Smooth muscle cell of the coronary artery (primary cell): ENCODE measurements at places on chromosomes 7 and 10. TPM values are rescaled to one million over a fixed set of nuclear protein-coding genes. Genes with fewer than 3 reads are reported as not detected.

AKR1C1 gene
- 135 and 139 TPM in 2 replicates for total RNA-seq

SAP25 gene
- total RNA-seq = 0.08 TPM in 1 of 2 replicates, not detected in the other

C10orf53 gene
- total RNA-seq = not detected in 2 replicates

CCDC172 gene
- total RNA-seq = not detected in 2 replicates

IDI2 gene
- not detected in 2 replicates for total RNA-seq

LIPM gene
- total RNA-seq = not detected in 2 replicates

ACTR1A gene
- 73.4 and 142 TPM in 2 replicates for total RNA-seq

NME8 gene
- not detected in 2 replicates for total RNA-seq

PFKP gene
- total RNA-seq = 109 and 342 TPM in 2 replicates

OR2A1 gene
- 0.08 and 0.12 TPM in 2 replicates for total RNA-seq

SDK1 gene
- total RNA-seq = under 0.01 and 1.8 TPM in 2 replicates

OR2A5 gene
- not detected in 2 replicates for total RNA-seq

MGAM2 gene
- total RNA-seq = not detected in 2 replicates

OPALIN gene
- not detected in 2 replicates for total RNA-seq

MRPS24 gene
- total RNA-seq = 82.7 and 98.8 TPM in 2 replicates

PNLIPRP2 gene
- total RNA-seq = not detected in 2 replicates

CTAGE15 gene
- not detected in 2 replicates for total RNA-seq

PDK4 gene
- 0.15 and 5.3 TPM in 2 replicates for total RNA-seq

CFTR gene
- not detected in 2 replicates for total RNA-seq

PON1 gene
- total RNA-seq = not detected in 2 replicates

FAM185A gene
- 7.3 and 8.8 TPM in 2 replicates for total RNA-seq

PAX4 gene
- total RNA-seq = not detected in 2 replicates

MAPK8 gene
- total RNA-seq = 13.2 and 35.4 TPM in 2 replicates
